OCI-M1 (cell line): ENCODE measurements at places on chromosomes 12 and 14.

- DNase-seq: peak; percentile 66
Measured at GRCh38 chr12:47249082-47249481, 169.3 kb upstream of the AMIGO2 start.

DNA sequence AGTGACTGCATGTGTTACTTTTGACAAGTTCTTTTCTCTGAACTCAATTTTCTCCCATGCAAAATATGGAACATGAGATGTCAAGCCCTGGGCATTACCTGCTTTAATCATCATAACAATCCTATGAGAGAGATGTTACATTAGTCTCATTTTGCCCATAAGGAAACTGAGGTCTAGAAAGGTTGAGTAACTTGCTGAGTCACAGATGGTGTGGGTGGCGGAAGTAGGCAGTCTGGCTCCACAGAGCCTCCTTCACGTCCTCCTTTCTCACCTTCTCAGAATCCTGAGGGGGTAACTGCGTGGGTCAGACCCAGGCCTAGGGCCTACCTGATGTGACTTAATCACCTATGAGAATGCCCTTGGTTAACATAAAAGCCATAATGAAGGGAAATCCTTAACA, 50.7 kb downstream of the TMTC1 start:
- no peak for DNase-seq

DNA sequence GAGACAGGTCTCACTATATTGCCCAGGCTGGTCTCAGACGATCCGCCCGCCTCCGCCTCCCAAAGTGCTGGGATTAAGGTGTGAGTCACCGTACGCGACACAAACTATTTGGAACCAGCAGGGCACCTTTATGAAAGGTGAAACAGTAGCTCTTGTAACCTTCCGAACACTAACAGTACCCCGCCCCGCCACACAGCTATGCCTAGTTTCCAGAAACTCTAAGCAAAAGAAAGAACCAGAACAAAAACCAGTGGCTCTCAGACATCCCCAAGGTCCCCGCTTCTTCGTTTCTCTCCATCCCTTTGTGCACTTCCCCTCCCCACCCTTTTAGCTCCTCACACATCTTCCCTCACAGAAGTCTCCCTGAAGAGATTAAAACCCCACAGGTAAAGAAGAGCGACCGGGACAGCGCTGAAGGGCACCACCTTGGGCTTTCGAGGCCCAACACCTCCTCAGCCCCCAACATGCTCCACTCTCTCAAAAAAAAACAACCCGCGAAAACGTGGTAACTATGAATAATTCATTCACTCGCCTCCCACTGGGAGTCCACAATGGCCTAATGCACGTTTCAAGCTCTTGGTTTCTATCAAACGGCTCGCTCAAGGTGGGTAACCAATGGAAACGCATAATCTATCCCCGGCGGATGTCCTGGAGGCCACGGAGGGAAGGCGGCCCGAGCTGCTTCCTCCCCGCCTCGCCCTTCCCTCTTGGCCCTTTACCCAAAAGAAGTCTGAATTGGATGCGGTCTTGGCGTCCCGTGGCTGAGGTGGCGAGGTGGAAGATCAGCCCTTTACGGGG, 877 bp downstream of the BAG5 start:
- peak; percentile 22 for DNase-seq

- no peak for DNase-seq
Measured at GRCh38 chr14:45270031-45270430, 17.0 kb upstream of the MIS18BP1 start.

- no peak for DNase-seq
Measured at GRCh38 chr12:90729736-90730135, 225.2 kb downstream of the CCER1 start.

DNA sequence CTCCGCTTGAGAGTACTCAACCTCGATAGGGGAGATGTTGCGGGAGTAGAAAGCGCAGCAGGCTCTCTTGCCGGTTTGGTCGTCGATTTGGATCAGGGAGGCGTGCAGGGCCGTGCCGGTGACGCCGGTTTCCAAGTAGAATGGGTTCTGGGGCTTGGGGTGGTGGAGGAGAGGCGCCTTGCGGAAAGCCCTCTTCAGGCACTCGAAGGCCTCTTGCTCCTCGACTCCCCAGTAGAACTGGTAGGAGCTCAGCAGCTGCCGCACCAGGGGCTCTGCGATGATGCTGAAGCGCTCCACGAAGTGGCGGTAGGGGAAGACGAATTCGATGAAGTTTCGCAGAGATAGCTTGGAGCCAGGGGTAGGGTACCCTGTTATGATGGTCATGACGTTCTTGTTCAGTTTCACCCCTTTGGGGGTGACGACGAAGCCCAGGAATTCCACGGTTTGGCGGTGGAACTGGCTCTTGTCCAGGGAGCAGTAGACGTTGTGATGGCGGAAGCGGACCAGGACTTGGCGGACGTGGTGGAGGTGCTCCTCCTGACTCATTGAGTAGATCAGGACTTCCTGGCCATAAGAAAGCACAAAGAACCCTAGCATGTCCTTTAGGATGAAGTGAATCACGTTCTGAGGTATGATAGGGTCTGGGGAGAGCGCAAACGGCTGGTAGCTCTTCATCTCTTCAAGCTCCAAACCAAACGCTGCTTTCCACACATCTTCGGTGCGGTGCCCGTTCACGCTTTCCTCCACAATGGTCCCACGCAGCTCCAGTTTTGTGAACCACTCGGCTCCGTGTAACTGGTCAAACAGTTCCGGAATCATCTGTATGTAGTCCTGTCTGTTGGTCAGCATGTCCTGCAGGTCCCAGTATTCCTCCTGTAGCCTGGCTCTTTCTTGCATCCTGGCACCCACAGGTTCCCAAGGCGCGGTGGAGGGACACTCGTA, 21.2 kb downstream of the RTL1 start:
- DNase-seq: no peak

- no peak for DNase-seq
Measured at GRCh38 chr14:94421316-94421715, 31.3 kb downstream of the SERPINA11 start.

- no peak for DNase-seq
Measured at GRCh38 chr12:23824358-23824757, 125.1 kb downstream of the SOX5 start.

DNA sequence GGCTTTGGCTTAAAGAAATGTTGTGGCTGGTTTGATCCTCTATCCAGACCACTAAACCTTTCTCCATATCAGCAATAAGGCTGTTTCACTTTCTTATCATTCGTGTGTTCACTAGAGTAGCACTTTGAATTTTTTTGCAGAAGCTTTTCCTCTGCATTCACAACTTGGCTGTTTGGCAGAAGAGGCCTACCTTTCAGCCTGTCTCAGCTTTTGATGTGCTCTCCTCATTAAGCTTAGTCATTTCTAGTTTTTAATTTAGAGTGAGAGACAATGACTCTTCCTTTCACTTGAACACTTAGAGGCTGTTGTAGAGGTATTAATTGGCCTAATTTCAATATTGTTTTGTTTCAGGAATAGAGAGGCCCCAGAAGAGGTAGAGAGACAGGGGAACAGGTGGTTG, 13.8 kb downstream of the KCNMB4 start:
- DNase-seq: peak; percentile 10

- DNase-seq: peak; percentile 10
Measured at GRCh38 chr12:77895699-77896098, 65.0 kb downstream of the NAV3 start.

DNA sequence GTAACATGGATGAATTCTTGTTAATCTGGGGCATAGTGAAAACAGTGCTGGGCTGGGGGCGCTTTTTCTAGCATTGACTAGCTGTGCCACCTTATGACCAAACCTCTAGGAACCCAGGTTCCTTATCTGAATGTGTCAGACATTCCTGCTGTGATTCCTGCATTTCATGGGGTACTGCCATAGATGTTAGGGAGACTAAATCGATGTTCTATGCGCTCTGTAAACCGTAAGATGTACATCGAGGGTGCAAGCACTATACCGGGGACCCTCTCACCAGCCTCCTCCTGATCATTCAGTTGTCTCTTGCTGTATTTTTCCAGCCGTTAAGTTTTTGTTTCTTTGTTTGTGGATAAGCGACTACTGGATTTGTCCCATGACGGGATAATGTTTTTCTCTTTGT, 170.9 kb upstream of the PARP11 start:
- no peak for DNase-seq

DNA sequence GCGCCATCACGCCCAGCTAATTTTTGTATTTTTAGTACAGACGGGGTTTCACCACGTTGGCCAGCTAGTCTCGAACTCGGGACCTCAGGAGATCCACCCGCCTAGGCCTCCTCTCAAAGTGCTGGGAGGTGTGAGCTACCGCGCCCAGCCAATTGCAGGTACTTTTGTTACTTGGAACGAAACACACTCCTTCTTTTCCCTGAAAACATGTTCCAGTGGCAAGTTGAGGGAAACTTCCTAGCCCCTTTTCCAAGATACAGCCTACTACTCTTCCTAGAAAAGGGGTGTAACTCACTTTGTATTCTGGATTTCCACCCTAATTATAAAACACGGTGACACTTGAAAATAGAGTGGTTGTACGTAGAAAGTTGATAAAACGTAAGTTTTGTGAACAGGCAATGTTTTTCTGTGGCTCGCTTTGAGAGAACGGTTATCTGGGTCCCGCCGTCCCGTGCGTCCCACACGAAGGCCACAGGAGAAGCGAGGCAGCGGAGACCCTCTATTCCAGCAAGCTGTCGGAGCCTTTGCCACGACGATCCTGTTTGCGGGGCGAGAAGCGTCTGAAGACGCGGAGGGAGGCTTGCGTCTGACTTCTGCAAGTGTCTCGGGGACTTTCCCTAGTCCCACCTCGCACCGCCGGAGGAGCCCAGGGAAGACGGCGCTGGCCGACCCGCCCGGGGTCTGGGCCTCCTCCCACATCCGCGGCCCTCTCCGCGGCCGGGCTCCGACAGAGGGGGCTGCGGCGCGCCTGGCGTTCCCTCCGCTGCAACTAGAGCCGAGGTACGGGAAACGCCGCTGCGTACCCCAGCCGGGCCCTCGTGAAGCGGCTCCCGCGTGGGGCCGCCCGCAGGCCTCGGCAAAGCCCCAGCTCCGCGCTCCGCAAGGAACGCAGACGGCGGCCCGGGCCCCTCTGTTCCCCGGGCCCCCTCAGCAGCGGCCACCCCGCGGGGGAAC, 745 bp downstream of the CDCA4 start:
- peak; percentile 33 for DNase-seq

DNA sequence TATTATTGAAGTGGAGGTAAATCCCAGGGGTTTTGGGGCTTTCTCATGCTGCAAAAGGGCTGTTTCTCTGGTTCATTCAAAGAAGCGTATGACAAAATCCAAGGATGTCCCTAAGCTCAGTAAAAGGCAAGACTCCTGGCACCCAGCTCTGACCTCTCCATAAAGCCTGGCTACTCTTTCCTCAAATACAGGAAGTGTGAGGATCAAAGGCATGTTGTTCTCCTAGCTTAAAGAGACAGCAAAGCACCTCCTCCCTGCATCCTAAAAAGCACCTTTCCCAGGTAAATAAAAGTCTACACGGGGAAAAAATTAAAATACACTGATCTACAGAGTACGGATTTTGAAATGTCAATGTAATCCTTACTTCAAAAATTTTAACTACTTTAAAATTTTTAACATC, 118.6 kb downstream of the LMNTD1 start:
- no peak for DNase-seq

DNA sequence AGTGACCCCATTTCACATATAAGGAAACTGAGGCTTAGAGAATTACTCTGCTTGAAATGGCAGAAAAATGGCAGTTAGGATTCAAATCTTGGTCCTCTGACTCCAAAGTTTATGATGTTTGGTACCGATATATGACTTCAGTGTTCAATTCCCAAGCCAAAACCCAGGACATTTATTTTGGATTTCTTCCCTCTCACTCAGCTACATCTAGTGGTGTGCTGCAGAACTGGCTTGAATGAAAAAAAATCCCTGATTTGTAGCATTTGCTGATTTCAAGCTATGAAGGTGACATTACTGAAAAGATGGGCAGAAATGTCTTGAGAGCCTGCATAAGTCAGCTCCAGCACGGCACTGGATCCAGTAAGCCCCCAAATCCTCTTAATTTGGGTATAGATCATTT, 106.4 kb downstream of the EFCAB11 start:
- no peak for DNase-seq

GRCh38 chr14:90483571-90483974, 86.7 kb downstream of the CALM1 start:
- DNase-seq: no peak

GRCh38 chr14:103611215-103611614, 17.8 kb upstream of the KLC1 start:
- DNase-seq: no peak

DNA sequence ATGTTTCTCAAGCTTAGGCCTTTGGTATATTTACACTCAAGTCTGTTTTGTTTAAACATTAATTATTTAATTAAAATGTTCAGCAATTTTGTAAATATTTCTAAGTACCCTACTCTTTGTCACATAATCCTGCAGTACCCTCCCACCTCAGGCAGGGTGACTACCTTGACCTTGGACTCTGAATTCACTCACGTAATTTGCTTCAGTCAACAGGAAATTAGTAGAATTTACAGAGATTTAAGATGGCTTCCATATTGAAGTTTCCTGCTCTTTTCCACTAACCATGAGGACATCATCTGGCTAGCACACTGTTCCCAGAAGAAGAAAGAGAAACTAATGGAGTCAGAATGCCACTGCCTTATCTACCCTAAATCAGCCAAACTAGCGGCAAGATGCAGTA, 967 bp upstream of the TAS2R19 start:
- DNase-seq: no peak

DNA sequence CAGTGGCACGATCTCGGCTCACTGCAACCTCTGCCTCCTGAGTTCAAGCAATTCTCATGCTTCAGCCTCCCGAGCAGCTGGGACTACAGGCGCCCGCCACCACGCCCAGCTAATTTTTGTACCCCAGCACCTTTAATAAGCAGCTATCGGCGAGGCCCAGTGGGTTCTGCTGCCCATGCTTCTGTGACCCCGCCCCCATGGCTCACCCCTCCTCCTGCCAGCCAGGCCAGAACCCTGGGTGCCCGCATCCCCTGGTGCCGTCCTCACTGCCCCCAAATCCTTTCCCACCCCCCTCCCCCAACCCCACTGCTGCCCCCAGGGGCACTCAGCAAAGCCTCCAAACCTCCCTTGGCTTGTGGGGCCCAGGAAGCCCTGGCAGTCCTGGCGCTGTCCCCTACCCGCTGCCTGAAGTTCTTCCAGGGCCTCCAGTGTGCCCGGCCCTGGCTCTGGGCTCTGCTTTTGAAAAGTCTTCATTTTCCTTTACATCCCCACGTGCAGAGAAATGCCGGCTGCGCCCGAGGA, 14.5 kb downstream of the BAG5 start:
- DNase-seq: no peak

- DNase-seq: no peak
Measured at GRCh38 chr12:124917135-124917840, 2.8 kb upstream of the UBC start.

GRCh38 chr12:100827901-100828520, 33.4 kb downstream of the ANO4 start:
- DNase-seq: peak; percentile 63
